ENCODE measurements at places on chromosomes 2 and 18.

GRCh38 chr18:75783566-75784281 is 356.2 kb upstream of the SMIM21 start:
- DNase-seq = no peak

- DNase-seq = peak; percentile 60
These were observed 532 bp upstream of the YES1 start for GRCh38 chr18:812376-813171.

DNA sequence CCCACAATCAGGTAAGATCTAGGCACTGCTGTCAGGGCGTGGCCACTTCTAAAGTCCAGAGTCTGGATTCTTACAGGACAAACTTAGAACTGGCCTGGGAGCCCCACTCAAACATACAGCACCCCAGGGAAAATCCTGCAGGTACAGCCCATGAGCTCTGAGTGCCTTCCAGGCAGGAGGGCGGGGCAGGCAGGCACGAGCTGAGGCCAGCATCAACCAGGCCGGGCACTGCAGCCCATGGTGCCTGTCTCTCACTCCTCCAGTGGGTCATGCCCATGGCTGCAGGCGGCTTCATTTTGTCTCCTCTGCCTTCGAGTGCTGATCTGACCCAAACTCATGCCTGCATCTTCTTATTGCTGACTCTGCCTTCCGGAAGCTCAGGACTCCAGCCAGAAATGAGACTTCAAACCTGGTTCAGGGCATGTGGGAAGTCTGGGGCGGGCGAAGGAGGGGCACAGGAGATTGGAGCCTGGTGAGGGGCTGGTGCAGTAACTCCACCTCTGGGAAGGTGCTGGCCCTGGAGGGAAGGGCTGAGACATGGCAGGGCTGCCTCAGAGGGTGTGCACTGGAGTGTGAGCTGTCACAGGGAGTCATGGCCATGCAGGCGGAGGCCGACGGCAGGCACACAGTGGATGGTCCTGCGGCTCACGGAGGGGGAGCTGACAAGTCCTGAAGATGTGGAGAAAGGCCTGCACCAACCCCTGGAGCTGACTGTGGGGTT is 40.5 kb downstream of the HS6ST1 start:
- DNase-seq = no peak

- no peak for DNase-seq
These were observed 212.1 kb downstream of the PTPRM start for GRCh38 chr18:7779211-7779610.

- DNase-seq = no peak
These were observed 95.1 kb downstream of the LRRTM1 start for GRCh38 chr2:80209458-80209857.

DNA sequence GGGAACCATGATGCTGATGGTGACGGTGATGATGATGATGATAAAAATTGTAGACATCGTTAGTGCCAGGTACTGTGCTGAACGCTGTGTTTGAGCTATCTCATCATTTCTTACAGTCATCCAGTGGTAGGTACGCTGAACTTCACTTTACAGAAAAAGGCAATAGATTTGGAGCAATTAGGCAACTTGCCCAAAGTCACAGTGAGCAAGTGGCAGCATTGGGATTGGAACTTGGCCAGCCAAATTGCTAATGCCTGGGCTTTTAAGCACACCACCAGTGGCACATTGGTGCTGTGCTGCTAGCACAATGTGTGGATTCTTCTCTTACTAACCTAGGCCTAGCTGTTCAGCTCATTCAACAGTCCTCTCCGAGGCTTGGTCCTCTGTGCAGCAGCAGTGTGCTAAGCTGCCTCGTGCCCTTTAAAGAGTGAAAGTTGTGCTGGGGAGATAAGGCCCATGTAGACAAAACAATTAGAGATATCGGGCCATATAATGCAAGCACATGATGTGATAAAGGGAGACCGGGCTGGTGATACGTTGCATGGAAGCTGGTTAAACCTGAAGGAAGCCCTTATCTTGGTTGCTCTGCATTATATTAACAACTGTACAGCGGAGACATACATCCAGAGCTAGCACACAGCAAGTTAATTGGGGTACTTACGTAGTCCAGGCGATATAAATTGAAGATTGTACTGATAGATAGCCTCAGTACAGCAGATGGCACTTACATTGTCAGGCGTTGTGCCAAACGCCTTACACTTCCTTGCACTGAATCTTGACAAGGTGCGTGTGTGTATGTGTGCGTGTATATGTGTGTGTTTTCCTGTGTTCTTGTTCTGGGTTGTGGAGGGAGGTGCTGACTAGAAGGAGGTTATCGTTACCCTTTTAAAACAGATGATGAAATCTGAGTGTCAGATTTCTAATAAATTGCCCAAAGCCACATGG is 28.4 kb downstream of the HK2 start:
- DNase-seq = no peak

DNA sequence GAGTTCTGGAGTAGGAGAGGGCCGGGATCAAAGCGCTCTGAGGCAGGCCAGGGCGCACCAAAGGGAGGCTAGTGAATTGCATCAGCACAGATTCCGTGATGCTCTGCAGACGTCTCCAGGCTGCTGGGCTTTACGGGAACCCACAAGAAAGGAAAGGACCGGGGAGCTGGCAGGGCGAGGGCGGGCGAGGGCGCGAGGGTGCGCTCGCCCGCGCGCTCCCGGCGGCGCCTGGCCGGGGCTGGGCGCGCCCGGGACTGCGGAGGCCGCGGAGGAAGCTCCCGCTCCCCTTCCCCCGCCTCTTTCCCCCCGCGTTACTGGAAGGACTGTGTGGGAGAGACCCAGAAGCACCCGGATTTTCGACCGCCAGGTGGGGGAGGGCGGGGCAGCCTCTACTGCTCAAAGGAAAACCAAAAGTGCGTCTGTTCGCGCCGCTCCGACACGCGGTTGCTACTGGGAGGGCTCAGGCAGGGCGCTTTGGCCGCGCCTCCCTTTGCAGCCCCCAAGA is 2.4 kb upstream of the FOSL2 start:
- peak; percentile 95 for DNase-seq

GRCh38 chr2:20050104-20050645 is 1.3 kb downstream of the LAPTM4A start:
- no peak for DNase-seq

DNA sequence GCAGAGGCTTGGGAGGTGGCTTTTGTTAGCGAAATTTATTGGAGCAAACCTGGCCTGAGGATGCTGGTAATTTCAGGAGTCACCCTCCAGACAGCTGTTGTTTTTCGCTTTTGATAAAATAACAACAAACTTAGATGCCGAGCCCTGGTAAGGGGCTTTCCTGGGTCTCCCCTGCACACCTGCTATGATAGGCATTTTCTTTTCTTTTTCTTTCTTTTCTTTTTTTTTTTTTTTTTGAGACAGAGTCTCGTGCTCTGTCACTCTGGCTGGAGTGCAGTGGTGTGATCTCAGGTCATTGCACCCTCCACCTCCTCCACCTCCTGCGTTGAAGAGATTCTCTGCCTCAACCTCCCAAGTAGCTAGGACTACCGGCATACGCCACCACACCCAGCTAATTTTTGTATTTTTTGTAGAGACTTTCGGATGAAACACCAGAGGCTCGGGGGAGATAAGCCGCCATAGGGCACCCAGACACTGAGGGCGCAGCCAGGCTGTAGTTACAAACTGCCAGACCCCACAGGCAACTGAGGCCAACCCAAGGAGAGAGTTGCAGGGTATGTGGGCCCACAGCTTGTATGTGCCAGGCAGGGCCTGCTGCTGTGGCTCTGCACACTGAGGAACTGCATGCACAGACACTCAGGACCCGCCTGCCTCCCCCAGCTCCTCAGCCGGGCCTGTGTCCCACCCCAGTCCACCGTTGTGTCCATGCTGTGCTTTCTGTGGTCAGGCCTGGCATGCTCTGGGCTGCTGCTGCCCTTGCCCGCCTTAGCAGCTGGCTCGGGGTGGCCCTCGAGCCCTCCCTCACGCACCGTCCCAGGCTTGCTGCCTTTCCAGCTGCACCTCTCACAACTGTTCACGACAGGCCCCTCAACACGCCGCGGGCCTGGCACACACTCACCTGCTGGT is 3.9 kb downstream of the GYPC start:
- no peak for DNase-seq

GRCh38 chr2:235113854-235114253 is 162.0 kb downstream of the SH3BP4 start:
- no peak for DNase-seq

DNA sequence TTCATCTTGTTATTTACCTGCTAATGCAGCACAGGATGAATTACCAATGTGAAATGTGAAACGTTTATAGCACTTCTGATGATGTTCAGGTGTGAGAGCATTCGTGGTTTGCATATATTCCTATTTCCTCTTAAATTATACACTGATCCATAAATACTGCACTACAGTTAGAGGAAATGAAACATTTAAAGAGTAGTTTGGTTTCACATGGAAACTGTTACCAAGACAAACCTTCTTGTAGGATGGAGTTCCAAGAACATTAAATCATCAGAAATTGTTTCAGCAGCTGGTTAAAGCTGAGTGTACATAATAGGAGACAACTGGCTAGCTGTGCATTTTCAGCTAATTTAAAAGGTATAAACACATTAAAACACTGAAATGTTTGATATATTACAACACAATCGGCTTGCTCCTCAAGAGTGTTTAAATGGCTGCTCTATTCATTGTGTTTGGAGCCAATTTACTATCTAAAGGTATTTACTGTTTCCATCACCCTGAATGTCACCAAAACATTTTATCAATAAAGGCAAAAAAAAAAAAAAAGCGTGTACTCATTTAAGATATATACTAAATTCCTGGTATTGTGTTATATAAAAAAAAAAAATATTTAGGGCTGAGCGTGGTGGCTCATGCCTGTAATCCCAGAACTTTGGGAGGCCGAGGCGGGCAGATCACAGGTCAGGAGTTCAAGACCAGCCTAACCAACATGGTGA is 100.6 kb downstream of the DYM start:
- DNase-seq = no peak

GRCh38 chr2:195343942-195344530 is 313.0 kb upstream of the SLC39A10 start:
- no peak for DNase-seq

DNA sequence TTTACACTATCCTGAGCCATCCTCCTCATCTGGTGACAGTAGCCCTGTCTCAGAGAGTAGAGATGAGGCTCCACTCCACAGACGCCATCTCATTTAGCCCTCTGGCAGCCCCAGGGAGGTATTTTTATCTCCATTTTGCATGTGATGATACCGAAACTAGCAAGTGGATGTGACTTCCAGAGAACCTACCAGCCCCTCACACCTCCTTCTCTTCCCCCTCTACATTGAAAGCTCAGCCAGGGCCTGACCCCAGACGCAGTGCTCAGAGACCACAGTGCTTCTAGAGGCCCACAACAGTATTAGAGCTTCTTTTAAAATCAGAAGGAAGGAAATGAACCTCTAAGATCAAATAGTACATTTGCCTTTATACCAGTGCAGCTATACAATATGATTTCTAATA is 8.3 kb downstream of the GYPC start:
- DNase-seq = no peak

GRCh38 chr2:70199320-70199864 is 8.6 kb upstream of the C2orf42 start:
- DNase-seq = no peak

- DNase-seq = no peak
These were observed 23.6 kb upstream of the NMS start for GRCh38 chr2:100446696-100447095.

DNA sequence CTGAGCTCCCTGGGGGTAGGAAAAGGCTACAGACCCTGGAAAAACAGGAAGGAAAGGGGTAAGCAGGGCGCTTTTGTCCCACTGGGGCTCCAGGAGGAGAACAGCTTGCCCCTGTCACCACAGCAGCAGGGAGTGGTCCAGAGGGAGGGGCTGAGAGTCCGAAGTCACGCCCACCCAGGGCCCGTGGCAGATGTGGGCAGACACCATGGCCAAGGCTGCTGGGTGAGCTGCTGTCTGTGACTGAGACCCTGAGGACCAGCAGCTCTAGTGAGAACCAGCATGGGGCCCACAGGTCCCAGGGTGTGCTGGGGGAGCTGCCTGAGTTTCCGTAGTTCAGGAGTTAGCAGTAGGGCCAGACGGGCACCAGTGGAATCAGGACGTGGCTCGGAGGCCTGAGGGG is 162.0 kb downstream of the SPP2 start:
- DNase-seq = no peak

DNA sequence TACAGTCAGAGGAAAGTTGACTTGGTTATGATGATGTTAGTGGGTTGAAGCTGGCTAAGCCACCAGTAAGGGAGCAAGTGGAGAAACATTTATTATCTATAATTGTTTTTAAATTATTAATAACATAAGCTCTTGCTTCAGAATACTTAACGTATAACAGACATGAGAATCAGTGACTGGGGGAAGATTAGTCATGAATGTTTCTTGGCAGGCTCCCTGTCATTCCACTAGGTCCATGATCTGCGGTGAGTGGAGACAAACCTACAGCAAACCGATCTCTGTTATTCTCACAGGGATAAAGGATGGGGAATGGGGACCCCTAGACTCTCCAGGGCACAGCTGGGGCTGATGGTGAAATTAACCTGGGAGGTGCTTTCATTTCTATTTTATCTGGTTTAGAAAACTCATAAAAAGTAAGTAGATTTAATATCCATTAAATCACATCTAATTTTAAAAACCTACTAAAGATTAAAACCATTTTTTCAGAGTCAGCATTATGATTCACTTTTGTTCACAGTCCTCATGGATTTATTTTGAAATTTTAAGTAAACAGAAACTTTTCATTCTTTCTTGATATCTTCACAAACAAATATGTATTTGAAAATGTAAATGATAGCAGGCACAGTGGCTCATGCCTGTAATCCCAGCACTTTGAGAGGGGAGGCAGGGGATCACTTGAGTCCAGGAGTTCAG is 420.3 kb downstream of the PTPRM start:
- no peak for DNase-seq

All from stimulated activated CD4-positive, alpha-beta T cell treated with anti-CD3 and anti-CD28 coated beads, Interleukin-12 subunit alpha, Interleukin-12 subunit beta, amount 100 ng/mL, for 48 hours (primary cell).